ENCODE measurements at places on chromosomes 12 and 14.

GRCh38 chr12:111757361-111758119 is 9.2 kb upstream of the ALDH2 start:
- DNase-seq = peak; percentile 21

DNA sequence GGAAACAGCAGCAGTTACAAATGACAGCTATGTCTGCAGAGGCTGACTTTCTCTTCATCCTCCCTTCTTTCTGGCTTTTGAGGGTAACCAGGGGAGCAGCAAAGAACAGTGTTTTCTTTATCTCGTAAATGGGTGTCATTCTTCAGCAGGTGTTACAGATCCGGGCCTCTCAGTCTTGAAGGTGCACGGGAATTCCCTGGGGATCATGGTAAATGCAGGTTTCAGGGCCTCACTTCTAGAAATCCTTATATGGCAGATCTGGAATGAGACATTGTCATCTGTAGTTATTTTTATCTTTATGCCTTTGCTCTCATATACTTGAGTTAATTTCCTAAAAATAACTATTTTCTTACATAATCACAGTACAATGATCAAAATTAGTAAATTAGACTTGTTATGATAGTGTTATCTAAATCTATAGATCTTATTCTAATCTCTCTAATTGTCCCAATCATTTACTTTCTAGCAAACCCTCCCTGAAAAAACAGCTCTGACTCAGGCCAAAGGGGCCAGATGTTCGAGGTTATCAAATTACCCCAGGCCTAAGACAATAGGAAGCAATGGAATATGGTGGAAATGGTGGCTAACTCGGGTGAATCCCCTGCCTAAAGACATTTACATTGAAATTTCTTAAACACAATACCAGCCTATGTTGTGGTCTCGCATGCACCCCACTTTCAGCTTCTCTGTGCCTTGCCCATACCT is 145.0 kb downstream of the CAND1 start:
- DNase-seq = peak; percentile 1

GRCh38 chr12:14416658-14417057 is 51.2 kb downstream of the ATF7IP start:
- no peak for DNase-seq

GRCh38 chr12:110046451-110047187 is 1.7 kb downstream of the C12orf76 start:
- DNase-seq = no peak

DNA sequence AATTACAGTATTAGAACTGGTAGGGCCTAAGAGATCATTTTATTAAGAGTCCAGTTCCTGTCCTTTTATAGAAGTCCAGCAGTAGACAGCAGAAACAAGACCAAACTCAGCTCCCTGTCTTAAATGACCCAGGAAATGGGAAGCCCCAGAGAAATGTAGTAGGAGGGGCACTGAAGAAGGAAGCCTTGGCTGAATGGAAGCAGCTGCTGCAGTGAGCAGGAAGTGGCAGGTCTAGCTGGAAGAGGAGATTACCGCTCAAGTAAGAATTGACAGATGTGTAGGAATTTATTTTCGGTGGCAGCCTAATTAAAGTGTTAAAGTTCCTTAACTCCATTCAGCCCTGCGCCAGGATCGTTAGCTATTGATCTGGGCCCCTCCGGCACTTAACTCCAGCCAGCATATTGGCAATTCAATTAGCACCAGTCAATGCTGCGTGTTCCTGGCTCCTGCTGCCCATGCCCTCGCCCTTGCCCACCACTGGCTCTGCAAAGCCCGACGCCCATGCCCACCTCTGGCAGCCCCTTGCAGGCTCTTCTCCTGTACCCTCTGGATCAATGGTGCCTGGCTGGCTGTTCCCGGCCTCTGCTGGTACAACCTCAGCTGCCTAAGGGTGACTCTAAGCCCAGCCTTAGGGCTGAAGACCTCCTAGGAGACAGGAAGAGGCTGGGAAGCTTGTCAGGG is 21.1 kb downstream of the ZFHX2 start:
- DNase-seq = no peak

DNA sequence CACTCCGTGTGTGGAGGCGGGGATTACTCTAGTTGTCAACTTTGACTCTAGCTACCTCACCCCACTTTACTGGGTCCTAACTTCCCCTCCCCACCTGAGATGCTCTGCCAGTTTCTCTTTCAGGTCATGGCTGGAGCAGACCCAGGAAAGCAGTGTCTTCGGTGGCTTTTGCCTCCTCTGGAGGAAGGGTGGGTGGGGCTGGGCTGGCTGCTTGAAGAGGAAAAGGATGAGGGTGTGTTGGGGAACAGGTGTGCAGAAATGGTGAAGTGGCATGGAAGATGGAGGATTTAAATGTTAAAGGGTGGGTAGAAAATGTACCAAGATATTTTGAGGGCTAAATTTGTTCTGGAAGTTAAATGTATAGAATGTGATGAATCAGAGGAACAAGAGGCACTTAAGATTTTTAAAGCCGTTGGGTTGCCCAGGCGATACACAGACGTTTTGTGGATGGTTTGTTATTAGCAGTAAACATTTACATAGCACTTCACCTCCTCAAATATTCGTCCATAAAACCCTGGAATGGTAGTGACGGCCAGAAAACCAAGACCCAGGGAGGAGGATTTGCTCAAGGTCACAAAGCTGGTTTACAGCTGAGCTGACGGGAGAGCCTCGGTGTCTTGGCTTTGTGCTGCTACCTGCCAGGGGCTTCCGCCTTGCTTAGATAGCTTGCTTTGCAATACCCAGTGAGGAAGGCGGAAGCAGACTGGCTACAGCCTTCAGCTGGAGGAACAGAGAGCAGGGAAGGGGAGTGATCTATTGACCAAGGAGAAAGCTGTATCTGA is 72.2 kb upstream of the PRMT8 start:
- DNase-seq = no peak

DNA sequence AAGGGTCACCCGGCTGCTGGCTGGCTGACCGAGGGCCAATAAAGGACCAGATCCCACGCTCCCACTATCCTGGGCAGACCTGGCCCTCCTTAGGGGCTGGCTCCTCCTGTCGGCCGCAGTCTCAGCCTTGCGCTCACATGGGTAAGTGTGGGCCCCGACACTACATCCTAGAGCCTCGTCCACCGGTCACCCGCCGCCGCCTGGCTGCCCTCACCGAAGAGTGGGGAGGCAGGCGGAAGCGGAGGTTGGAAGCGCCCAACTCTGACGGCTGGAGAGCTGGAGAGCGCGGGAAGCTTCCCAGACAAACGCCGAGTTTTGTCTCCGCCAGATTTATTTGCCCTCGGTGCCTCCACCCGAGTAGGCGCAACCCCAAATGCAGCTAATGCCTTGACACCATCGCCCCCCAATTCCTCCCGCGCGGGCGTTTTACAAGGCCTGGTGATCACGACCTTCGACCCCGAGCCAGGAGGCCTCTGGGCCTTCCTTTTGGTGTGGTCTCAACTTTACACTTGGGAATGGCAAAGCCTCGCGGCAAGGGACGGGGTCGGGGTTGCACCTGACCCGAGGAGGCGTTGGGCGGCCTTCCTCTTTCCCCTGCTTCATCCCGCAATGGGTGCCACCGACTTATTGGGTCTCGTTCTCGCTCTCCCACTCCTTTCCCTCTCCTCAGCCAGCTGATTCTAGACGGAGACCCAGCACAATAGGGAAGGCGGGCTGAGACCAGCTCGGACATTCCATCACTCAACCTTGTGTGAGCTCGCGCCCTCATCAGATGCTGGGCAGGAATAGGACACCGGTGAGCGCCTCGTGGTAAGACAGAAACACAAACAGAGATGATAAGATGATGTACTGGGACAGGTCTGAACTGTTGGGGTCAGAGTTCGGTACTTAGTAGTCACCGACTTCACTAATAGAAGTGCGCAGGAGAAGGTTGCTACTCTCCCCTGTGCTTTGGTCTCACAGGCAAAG is 78.3 kb upstream of the ANO4 start:
- DNase-seq = no peak

DNA sequence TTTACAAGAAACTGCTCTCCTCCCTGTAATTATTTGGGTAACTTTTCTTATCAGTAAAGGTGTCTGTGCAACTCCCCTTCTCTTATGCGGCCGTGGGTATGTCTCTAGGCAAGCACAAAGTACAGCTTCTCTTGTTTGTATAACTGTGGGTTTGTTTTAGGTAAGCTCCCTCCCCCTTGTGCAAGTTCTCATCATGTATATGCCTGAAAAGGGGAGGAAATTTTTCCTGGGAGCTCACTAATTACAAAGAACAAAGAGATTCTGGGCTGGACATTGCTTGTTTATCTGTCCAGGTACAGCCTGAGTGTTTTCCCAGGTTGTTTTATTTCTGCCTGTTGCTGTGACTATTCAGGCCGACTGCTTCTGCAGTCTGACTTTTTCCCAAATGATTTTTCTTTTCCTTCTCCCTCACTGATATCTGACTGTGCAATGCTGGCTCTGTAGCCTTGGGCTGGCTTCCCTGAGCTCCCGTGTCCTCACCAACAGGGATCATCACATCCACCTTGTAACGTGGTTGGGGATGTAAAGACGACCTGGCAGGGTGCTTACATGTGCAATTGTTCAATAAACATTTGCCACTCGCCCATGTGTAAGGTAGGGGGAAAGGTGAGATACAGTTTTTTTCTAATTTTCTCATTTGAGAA is 916.5 kb downstream of the AACS start:
- DNase-seq = no peak

DNA sequence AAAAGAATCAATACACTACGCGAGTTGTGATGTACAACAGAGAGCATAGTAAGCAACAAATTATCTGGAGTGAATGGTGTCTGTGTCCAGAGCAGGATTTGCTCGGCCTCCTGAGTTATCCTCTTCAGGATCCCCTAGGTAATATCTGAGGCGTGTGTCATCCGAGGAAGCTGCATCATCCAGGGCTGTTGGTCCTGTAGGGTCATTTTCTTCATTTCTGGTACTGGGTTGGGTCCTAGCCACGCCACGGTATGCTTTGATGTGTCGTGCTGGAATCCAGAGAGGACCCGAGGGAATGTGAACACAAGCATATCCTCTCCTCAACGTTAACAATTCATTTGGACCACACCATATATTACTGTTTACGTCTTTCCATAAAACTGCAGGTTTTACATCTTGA is 19.0 kb upstream of the CLEC4E start:
- DNase-seq = no peak

DNA sequence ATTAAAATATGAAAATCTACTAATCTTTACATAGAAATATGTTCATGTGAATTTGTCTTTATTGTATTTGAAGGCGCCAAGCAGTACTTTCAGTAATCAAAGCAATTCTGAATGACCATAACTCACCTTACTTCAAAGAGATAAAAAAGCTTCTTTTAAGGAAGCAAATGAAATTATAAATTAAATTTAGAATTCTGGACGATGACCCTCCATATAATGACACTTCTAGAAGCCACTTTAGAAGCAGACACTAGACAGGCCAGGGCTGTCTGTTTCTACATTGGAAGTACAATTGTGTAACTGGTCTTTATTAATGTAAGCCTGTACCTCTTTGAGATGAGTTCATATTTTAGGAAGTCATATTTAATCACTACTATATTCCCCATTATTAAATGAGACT is 222.9 kb downstream of the CNTN1 start:
- DNase-seq = no peak

DNA sequence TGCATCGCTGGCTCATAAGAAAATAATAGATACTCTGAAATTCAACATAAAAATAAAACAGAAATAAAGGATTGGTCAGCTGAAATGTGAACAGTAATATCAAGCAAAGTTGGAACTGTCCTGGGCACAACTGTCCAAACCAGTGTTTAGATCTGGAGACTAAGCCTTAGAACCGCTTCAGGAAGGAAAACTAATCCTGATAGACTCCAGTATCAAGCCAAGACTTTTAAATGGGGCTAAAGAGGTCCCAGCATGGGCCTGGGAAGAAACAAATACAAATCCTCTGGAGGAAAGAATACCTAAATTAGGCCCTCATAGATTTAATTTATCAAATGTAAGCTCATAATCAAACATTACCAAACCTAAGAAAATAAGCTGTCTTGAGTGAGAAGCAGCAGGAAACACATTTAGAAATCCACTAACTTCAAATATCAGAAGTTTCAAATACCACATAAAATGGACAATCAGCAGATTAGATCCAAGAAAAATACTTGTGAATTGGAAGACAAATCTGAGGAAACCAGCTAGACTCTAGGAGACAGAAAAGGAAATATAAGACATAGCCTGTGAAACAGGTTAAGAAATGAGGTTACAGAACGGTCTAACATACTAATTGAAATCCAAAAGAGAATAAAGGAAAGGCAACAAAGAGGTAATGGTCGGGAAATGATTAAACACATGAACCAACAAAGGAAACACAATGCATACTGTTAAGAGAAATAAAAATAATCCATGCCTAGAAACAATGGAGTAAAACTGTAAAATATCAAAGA is 27.6 kb downstream of the SCAF11 start:
- DNase-seq = no peak

DNA sequence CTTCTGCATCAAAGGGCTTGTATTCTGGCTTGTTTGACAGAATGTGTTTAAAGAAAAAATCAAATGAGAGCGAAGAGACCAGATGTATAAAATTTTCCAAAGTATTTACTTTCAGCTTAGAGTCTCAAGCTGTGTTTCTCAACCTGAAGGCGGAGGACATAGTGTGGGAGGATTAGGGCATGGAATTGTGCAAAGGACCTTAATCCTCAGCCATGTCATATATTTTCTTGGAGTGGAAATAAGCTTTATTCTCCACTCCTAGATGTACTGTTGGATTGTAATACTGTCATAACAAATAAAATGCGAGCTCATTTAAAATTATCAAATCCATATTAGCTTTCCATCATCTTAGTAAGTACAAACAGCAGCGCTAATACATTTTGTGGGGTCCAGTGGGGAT is 154.0 kb downstream of the PAH start:
- no peak for DNase-seq

DNA sequence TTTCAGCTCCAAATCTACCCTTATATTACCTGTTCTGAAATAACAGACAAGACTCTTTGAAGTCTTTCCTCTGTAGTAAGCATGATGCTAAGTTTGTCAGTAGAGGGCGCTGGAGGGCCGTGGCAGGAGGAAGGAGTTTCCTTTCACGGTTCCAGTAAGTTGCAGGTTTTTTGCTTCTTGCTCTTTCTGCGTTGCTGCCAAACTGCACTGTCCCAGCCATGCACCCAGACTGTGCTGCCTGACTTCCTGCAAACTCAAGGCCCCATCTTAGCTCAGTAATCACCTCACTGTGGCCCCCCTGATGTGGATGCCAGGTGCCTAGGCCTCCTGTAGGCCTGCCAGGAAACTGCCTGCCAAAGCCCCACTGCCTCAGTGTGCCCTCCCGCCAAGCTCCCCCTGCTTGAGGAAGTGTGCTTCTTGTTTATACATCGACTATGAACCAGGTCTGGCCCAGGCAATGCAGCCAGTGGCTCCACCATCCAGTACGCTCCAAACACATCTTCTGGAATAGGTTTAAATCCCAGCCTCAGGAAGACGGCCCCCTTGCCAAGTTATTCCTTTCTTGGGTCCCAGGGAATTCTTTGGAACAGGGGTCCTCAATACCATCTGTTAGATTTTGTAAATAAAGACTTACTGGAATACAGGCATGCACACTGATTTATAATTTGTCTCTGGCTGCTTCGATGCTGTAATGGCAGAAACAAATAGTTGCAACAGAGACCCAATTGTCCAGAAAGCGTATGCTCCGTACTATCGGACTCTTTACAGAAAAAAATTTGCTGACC is 193.7 kb upstream of the LRIG3 start:
- DNase-seq = peak; percentile 71
